ENCODE measurements at places on chromosomes 11 and 22.

DNA sequence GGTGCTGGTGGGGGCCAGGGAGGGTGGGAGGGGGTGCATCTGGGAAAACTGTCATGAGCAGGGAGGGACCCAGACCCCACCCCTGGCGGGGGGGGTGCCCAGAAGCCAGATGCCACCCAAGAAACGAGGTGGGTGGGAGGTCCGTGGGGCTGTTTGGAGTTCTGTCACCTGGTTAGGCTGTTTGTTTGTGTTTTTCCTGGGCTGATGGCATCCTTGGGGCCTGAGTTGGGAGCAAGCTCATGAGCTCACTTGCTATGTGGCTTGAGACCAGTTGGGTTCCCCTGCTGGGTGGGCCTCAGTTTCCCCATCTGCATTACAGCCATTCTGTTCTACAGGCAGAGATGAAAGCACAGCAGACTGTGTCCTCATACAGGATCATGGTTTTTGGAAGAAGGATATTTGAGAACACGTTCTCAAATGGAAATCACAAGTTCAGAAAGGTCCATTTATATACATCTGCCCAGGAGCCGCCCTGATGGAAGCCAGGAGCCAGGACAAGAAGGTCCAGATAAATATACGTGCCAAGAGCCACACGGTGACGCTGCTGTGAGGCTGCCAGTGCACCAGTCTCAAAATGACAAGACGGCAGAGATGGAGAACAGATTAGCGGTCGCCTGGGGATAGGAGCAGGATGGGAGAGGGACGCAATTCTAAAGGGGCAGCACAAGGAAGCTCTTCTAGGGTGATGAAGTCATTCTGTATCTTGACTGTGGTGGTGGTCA, 312.9 kb downstream of the MN1 start:
- peak; percentile 11 for DNase-seq

- no peak for DNase-seq
Observed at GRCh38 chr11:12811861-12812260, 137.6 kb downstream of the TEAD1 start.

GRCh38 chr22:25282671-25283561, 63.5 kb downstream of the CRYBB2 start:
- peak; percentile 4 for DNase-seq

GRCh38 chr11:75625021-75625420, 43.8 kb downstream of the MAP6 start:
- no peak for DNase-seq

- DNase-seq, result no peak
Observed at GRCh38 chr11:31865606-31866300, 54.6 kb upstream of the PAX6 start.

- DNase-seq, result no peak
Observed at GRCh38 chr22:39727541-39727940, 157.0 kb downstream of the CACNA1I start.

- no peak for DNase-seq
Observed at GRCh38 chr11:102411142-102411541, 41.4 kb downstream of the TMEM123 start.

GRCh38 chr11:97909614-97910399, 1110.9 kb upstream of the CNTN5 start:
- no peak for DNase-seq

- DNase-seq, result no peak
Observed at GRCh38 chr11:22680628-22681027, 14.2 kb downstream of the GAS2 start.
